ENCODE measurements at places on chromosomes 6 and 20. TPM values are rescaled to one million over a fixed set of nuclear protein-coding genes. Genes with fewer than 3 reads are reported as not detected.

DNA sequence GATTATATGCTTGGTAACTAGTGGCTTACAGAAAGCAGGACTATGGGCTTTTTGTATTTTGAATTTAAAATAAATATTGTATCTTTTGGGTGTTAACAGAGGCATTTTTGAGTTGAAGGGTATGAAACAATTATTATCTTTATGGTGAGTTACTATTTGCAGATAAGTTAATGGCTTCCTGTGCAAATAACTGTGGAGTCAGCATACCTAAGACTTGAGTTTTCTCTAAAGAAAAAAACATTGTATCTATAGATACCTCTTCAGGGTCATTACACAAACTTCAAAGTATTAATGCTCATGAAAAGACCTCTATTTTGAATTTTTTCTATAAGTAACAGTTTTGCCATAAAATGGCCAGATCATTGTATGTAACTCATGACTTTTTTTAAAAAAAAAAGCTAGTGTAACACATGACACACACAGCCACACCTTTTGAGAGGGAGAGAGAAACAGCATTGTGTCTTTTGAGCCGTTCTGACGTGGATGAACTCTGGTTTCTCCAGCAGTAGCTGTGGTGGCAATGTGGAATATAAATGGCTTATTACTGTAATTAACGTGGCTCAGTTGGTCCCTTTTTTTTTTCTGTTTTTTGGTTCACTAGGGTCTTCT lies 36.3 kb downstream of the PLEKHG1 start:
- no peak overlapping the region for H3K4me3 ChIP-seq
- no peak overlapping the region for H3K27ac ChIP-seq
- peaks cover 21% of the 10 kb centered on the region for H3K4me1 ChIP-seq
- H3K36me3 ChIP-seq, result no peaks in the 10 kb centered on the region
- peaks cover 25% of the 10 kb centered on the region for H3K27me3 ChIP-seq

- no peaks in the 10 kb centered on the region for H3K27me3 ChIP-seq
- H3K27ac ChIP-seq, result no peak overlapping the region
- no peak for DNase-seq
- H3K4me3 ChIP-seq, result no peak overlapping the region
- H3K4me1 ChIP-seq, result no peaks in the 10 kb centered on the region
Measured at GRCh38 chr6:88342336-88342735, 176.2 kb upstream of the CNR1 start.

- peaks cover 20% of the 10 kb centered on the region for H3K4me1 ChIP-seq
- H3K4me3 ChIP-seq, result no peak overlapping the region
- DNase-seq, result peak; percentile 16
- H3K36me3 ChIP-seq, result peaks cover 14% of the 10 kb centered on the region
- peak overlapping the region; percentile 38 for H3K27ac ChIP-seq
Measured at GRCh38 chr6:131894493-131895424, 56.4 kb downstream of the CCN2 start.

GRCh38 chr20:9506964-9507369 lies 7.4 kb upstream of the LAMP5 start:
- no peak for DNase-seq
- no peak overlapping the region for H3K4me3 ChIP-seq
- H3K36me3 ChIP-seq, result no peaks in the 10 kb centered on the region
- H3K27me3 ChIP-seq, result peaks cover 42% of the 10 kb centered on the region

GRCh38 chr6:36904114-36904513 lies 18.4 kb downstream of the C6orf89 start:
- H3K27me3 ChIP-seq, result no peaks in the 10 kb centered on the region
- peaks cover 33% of the 10 kb centered on the region for H3K4me1 ChIP-seq
- peaks cover 70% of the 10 kb centered on the region for H3K36me3 ChIP-seq
- no peak overlapping the region for H3K27ac ChIP-seq
- H3K4me3 ChIP-seq, result no peak overlapping the region
- no peak for DNase-seq

DNA sequence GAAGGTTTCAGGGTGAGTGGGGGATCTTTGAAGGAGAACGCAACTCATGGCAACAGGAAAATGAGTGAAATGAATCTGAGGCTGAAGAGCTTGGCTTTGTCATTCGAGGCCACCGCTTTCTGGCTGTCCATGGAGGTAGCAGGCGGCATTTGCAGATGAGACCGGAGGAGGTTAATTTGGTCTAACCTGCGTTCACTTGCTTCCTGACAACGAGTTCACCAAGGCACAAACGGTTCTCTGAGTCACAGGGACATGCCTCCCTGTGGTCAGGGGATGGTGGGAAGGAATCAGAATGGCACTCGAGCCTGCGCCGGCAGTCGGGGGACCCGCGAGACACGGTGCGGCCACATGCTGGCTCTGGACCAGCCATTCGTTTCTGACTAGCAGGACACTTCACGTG lies 75.0 kb downstream of the IRF4 start:
- DNase-seq, result no peak
- peaks cover 52% of the 10 kb centered on the region for H3K4me1 ChIP-seq
- H3K36me3 ChIP-seq, result no peaks in the 10 kb centered on the region

- H3K27me3 ChIP-seq, result no peaks in the 10 kb centered on the region
- no peaks in the 10 kb centered on the region for H3K36me3 ChIP-seq
- DNase-seq, result no peak
- no peaks in the 10 kb centered on the region for H3K4me1 ChIP-seq
- H3K4me3 ChIP-seq, result no peak overlapping the region
Measured at GRCh38 chr6:42702200-42702599, 20.2 kb downstream of the PRPH2 start.

DNA sequence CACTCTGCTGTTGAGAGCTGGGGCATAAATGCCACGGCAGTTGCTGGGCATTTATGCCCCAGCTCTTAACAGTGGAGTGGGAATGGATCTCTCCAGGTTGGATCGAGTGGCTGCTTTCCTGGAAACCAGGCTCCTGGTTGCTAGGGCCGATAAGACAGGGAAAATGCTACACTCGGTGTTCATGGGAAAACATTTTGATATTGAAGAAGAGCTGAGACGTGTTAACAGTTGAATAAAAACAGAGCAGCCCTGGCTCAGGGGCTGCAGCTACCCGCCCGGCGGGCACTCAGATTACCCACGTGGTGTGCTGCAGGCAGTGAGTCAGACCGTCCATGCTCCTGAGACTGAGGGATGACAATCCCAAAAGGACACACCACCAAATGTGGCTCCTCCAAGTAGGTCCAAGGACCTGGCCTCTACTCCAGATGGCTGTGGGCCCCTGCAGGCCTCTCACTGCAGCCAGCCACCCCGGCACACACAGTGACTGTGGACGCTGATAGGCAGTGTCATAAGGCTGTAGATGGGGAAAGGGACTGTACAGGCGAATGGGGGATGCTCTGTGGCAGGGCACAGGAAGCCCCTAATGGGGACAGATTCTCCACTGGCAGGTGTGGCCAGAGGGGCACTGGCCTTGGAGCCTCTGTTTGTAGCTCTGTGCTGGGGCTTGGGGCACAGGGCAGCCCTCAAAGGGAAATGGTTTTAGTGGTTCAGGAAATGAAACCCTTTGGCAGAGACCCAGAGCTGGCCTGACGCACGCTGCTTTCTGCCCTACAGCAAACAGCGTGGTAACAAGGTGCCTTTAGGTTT lies 237.8 kb downstream of the LY86 start:
- H3K27me3 ChIP-seq, result peaks cover 20% of the 10 kb centered on the region
- H3K4me1 ChIP-seq, result peaks cover 26% of the 10 kb centered on the region
- no peaks in the 10 kb centered on the region for H3K36me3 ChIP-seq
- H3K27ac ChIP-seq, result no peak overlapping the region
- no peak overlapping the region for H3K4me3 ChIP-seq

DNA sequence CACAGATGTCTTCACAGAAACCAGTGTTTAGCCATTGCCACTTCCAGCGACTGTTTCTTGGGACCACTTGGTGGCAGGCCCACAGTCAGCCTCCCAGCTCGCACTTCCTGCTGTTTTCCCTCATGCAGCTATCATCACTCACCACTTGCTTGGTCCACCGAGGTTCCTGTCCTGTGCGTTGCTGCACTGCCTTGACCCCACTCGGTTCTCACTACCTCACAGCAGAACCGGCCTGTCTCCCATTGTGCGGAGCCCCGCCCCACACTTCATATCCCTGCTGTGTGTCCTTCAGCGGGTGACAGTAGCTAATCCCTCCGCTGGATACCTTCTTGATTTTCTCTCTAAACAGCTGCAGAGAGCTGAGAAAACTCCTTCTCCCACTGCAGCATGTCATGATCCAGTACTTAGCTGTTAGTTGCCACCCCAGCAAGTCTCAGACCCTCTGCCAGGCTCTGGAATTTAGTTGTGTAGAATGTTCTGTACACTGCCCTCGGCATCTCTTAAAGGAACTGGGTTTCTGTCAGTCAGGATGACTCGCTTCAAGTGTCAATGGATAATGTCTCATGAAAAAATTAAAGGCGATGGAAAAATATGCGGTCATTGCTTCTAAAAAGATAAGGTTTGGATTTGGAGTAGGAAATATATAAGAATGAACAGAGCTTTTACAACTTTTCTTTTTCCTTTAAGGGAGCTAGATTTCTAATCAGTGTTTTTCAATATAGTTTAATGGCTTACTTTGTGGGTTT lies 208.0 kb downstream of the FARS2 start:
- no peaks in the 10 kb centered on the region for H3K27me3 ChIP-seq
- H3K4me1 ChIP-seq, result peaks cover 10% of the 10 kb centered on the region
- H3K27ac ChIP-seq, result no peak overlapping the region

DNA sequence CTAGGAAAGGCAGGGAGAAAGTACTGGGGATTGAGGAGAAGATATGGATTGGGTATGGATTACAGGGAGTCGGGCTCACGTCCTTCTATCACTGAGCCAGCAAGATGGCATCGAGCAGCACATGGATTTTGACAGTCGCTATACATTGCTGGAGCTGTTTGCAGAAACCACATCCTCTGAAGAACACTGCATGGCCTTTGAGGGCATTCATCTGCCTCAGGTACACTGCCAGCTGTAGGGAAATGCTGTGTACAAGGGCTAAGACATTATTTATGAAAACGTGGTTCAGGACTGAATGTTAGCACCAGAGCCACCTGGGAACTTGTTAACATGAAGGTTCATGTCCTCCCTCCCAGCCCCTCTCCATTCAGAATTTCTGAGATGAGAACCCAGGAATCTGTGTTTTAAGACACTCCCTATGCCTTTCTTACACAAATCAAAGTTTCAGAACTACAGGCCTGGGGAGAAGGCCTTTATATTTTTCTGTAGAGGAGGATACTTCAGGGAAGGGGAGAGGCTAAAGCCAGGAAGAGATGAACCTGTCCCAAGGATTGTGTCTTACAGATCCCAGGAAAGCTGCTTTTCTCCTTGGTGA lies 3.5 kb downstream of the CUL9 start:
- peaks cover 24% of the 10 kb centered on the region for H3K36me3 ChIP-seq
- peaks cover 38% of the 10 kb centered on the region for H3K4me1 ChIP-seq
- no peak for DNase-seq
- H3K4me3 ChIP-seq, result no peak overlapping the region
- no peaks in the 10 kb centered on the region for H3K27me3 ChIP-seq

DNA sequence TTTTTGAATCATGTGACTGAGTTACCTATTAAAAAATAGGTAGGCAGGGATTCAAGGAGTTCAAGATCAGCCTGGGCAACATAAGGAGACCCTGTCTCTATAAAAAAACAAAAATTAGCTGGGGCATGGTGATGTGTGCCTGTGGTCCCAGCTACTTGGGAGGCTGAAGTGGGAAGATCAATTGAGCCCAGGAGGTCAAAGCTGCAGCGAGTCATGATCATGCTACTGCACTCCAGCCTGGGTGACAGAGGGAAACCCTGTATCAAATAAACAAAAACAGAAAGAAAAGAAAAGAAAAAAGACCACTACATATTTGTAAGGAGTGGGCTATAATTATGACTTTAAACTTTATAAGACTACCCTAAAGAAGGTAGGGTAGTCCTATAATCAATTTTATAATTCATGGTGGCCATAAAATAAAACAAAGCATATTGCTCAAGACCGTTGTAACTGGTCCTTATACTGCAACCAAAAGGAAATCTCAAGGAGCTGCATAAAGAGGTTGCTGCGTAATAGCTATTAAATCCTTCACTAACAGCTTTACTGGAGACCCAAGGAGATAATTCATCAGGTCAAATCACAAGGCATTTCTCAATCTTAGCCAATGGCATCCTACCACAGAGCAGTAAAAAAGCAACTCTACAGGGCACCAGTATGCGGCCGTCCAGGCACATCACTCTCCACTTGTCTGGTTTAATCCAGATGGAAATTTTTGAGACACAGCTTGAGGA lies 13.5 kb downstream of the PIGU start:
- H3K27me3 ChIP-seq, result no peaks in the 10 kb centered on the region
- H3K4me1 ChIP-seq, result peaks cover 5% of the 10 kb centered on the region
- no peak overlapping the region for H3K4me3 ChIP-seq
- no peak overlapping the region for H3K27ac ChIP-seq

GRCh38 chr6:170441316-170441715 lies 111.8 kb downstream of the PSMB1 start:
- H3K27ac ChIP-seq, result no peak overlapping the region
- H3K27me3 ChIP-seq, result peaks cover 2% of the 10 kb centered on the region
- H3K4me1 ChIP-seq, result no peaks in the 10 kb centered on the region
- no peak for DNase-seq

GRCh38 chr6:105678516-105678915 lies 275.6 kb upstream of the PREP start:
- peaks cover 4% of the 10 kb centered on the region for H3K4me1 ChIP-seq
- no peak overlapping the region for H3K27ac ChIP-seq
- peaks cover 9% of the 10 kb centered on the region for H3K36me3 ChIP-seq
- H3K27me3 ChIP-seq, result peaks cover 4% of the 10 kb centered on the region
- DNase-seq, result no peak

GRCh38 chr6:3194535-3195419 lies 32.7 kb downstream of the TUBB2B start:
- H3K36me3 ChIP-seq, result no peaks in the 10 kb centered on the region
- no peak for DNase-seq
- no peak overlapping the region for H3K4me3 ChIP-seq
- H3K27me3 ChIP-seq, result peaks cover 10% of the 10 kb centered on the region

DNA sequence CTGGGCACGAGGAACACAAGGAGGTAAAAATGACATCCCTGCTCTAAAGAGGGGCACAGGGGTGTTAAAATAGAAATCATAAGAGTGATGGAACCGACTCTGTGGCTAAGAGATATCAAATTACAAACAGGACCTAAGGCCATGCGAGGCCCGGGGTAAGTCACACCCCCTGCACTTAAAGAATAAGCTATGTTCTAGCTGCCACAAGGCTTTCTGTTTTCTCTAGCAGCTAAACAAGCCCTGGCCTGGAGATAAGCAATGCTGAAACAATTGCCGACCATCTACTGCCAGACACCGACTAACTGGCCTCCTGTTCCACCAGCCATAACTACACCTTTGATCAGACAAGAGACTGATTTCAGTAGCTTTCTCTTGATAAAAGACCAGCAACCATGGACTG lies 32.4 kb downstream of the MDGA1 start:
- peaks cover 5% of the 10 kb centered on the region for H3K27me3 ChIP-seq
- H3K4me1 ChIP-seq, result no peaks in the 10 kb centered on the region

The FAM209B gene
- 1.8 TPM for total RNA-seq

The OR12D3 gene
- not detected for total RNA-seq

The REV3L gene
- total RNA-seq, result 19.4 TPM

The PLCB4 gene
- not detected for total RNA-seq

The SLC22A3 gene
- not detected for total RNA-seq

Data from activated T-helper 2 cell treated with anti-CD3 and anti-CD28 coated beads, Interferon-gamma antibody, Interleukin-2, Interleukin-4, amounts not matched to agents 10 μg/mL and 5 μg/mL and 100 μg/mL, durations not matched to agents 14 hours and 24 hours and 36 hours (primary cell).